ENCODE measurements at places on chromosomes 5 and 9.

DNA sequence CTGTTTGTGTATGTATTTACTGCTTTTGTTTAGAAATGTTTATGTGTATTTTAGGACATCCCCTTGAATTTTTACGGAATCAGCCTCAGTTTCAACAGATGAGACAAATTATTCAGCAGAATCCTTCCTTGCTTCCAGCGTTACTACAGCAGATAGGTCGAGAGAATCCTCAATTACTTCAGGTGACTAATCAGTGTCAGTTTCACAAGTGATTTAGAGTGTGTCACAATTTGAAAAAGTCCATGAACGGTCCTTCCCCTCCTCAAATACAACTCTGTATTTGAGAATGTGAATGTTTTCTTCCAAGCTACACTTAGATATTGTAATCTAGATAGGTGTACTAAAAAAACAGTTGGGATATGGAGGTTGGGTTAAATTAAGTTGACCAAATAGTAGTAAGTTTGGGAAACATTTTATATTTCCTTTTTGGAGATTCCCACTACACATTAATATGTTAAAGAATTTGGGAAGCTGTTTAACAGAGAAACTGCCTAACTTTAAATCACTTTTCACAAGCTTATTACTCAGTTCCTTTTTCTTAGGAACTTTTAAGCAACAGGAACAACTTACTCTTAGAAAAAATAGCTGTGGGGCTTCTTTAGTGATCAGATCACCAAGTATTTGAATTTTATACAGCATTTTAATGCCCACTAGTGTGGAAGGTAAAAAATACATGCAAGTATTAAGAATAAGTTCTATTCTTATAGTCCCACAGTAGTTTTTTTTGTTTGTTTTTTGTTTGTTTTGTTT is 40.9 kb downstream of the RAD23B start:
- DNase-seq = no peak

DNA sequence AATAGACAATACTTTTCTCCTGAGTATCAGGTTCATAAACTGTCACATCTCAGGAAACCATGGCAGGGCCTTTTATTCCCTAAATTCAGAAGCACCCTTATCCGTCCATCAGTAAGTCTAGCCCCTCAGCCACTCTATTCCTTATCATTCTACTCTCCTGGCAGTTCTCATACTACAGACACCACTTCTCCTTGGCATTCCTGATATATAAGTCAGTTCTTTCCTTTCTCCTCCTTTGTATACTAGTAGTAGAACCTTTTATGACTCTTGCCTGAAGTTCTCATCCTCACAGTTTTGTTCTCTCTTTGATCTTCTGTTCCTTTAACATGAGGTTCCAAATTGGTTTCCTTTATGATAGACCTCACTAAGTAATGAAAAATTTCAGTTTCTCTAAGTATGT is 29.3 kb downstream of the GRAMD2B start:
- DNase-seq = no peak

DNA sequence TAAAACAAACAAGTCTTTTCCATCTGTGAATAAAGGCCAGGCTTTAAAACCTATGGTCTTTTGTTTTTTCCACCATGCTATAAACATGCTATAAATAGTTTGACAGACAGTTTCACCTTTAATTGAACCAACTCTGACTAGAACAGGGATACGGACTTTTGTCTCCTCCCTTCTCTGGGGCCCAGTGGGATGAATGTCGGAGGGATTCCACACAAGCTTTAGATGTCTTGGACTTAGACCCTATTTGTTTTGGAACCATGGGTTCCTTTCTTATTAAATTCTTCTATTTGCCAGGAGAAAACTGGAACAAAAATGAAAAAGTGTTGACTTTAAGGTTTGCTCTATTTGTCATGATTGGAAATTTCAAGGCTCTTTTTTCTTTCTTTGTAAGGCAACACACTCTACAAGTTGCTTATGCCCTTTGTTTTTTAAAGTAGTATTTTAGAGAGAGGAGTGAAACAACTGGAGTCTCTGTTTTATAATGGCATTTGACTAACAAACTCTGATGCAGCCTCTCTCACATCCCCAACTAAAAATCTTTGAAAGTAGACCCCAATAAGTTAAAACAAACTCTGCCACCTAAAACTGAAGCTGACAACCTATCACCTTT is 145.3 kb downstream of the MLLT3 start:
- DNase-seq = no peak

DNA sequence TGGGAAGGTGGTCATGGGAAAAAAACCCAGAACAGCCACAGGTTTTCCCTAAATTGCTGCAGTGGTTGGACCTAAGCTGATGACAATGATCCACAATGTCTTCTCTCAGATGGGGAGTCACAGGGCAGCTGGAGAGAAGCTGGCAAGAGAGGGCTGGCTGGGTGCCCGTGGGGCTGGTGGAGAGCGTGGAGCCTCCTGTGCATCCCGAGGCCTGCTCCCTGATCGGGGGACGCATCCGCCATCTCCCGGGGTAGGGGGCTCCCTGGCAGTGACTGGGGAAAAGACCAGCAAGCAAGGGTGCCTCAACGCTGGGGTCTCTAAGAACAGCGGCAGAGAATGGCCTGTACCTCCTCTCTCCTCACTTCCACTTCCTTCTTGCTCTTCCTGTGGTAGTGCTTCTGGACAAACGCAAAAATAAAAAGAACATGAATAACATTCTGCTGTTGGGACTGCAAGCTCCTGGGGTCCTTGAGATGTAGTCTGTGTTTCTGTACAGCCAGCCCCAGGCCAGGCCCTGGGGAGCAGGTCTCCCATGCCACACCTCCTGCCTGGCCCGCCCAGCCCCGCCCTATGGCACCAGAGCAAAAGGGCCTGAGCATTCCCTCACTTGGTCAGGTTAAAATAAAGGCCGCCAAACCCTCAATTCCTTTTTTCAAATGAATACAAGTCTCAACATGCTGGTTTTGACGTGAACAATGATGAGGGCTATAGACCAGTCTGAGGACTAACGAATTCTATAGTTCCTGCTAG is 7.0 kb upstream of the MRNIP start:
- no peak for DNase-seq

- DNase-seq = no peak
Measured at GRCh38 chr5:82734347-82734746, 342.8 kb downstream of the TMEM167A start.

DNA sequence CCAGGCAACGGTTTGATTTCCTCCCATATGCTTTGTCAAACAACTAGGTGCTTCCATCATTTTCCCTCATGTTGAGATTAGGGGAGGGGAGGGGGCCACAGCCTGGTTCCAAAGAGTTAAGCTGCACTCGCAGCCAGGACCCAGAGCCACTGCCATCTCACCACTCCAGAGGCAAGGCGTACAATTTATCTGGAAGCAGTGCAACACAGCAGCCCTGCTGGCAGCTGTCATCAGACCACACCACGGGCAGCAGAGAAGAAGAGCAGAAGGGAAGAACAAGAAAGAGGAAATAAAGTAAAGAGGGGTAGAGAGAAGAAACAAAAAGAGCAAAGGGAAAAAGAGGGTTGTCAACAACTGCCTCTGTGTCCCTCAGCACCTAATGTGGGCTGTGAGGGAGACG is 38.9 kb downstream of the MED27 start:
- no peak for DNase-seq

DNA sequence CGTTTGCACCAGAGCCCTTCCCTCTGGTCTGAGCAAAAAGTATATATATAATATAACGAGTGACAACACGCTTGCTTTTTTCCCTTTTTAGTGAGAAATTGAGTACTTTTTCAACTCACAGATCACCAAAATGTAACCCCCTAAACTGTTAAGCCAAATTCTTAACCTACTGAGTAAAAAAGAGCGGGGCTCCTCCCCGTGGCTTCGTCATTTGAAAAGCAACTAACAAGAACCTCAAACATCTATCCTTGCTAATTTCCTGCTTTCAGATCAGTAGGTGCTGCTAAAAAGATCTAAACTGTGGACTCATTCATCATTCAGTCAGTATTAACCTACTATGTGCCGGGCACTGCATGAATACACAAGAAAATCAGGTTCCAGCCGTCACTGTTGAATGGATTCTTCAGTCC is 1.0 kb upstream of the PTBP3 start:
- DNase-seq = no peak

DNA sequence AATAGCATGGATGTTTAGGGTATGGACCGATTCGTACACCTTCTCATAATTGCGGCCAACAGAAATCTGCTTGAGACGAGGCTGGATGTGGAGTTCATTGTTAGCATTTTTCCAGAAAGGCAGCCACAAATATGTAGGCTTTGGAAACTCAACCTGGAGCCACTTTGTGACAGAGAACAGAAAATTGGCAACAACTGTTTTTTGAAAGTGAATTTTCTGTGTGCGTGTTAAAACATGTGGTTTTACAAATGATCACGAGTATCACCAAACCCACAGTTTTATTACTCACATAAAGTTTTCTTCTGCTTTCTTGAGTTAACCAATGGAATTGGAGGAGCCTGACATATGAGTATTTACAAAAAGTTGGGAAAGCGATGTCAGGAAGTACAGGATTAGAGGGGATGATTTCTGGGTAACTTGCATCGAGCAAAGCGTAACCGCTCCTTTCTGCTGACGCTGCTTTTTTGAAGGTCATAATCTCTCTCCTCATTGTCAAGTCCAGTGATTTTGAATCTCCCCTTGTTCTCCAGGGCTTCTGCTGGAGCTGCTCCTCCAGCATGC is 138.5 kb upstream of the TAF11L2 start:
- peak; percentile 95 for DNase-seq

DNA sequence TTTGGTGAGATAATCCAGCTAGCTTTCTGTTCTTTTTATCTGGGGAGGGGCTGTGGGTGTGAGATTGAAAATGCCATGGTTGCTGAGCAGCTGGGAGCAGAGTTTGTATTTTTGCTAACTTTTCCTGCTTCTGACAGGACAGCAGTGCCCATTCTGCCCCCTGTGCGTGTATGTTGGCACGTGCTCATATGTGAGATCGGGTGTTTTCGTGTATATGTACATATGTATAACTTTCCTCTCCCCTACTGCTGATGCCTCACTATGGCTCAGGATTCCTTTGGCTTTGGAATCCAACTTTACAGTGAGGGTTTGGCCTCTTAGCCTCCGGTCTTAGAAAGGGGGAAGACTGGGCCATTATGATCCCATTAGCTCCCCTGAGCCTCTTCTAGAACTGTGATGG is 38.3 kb downstream of the RGS3 start:
- DNase-seq = no peak

GRCh38 chr5:82174128-82174918 is 103.8 kb downstream of the RPS23 start:
- no peak for DNase-seq

- no peak for DNase-seq
Measured at GRCh38 chr9:75669721-75670120, 220.8 kb upstream of the PCSK5 start.

GRCh38 chr5:176574297-176574591 is 25.1 kb downstream of the CDHR2 start:
- no peak for DNase-seq

DNA sequence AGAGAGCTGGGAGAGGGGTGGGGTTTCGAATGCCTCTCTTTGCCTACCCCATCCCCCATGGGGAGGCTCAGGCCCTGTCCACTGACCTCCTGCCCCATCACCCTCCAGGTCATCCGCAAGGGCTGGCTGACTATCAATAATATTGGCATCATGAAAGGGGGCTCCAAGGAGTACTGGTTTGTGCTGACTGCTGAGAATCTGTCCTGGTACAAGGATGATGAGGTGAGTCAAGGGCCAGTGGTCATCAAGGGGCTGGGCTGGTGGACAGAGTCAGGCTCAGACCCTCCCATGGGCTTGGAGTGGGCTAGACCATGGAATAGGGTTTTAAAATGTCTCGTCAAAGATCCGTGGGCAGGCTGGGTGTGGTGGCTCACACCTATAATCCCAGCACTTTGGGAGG is 33.7 kb downstream of the GOLGA2 start:
- DNase-seq = no peak

- no peak for DNase-seq
Measured at GRCh38 chr5:119996128-119996527, 366.8 kb downstream of the FAM170A start.

GRCh38 chr5:2200261-2200950 is 317.7 kb upstream of the IRX4 start:
- no peak for DNase-seq

DNA sequence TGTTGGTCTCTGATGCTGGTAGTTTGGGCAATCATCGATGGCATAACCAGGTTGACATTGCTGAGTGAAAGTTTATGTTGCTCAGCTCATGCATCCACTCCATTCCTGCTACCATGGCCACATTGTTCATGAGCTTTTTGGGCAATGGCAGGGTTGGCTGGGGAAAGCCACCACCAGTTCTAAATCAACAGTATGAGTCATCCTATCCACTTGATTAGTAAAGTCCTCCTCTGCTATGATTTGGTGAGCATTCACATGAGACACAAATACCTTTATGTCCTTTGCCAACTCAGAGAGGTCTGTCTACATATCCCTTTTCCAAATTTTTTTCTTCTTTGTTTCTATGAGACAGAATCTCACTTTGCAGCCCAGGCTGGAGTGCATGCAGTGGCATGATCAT is 129.7 kb upstream of the FBN2 start:
- no peak for DNase-seq

DNA sequence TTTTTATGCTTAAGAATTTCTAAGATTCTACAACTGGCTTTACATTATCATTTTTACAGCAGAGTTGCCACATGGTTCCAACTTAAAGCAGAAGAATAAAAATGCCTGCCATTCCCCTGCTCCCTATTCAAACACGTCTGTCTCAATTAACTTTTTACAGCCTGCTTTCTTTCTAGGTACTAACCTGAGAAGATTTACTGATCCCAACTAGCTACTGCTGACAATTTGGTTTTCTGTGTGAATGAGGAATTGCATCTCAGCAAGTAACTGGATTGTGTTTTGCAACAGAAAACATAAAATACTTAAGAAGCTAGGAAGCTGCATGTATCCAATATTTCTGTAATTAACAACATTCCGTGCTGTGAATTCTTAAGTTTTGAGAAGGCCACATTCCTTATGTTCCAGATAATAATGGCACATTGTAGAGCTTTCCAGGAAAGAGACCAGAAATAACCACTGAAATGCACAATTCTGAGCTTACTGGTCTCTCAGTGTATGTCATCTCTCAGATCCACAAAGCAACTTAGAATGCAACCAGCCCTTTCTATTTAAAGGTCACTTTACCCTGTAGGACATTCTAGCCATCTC is 306.8 kb upstream of the NMUR2 start:
- DNase-seq = peak; percentile 37

GRCh38 chr9:127223810-127224177 is 40.8 kb upstream of the GARNL3 start:
- DNase-seq = no peak

DNA sequence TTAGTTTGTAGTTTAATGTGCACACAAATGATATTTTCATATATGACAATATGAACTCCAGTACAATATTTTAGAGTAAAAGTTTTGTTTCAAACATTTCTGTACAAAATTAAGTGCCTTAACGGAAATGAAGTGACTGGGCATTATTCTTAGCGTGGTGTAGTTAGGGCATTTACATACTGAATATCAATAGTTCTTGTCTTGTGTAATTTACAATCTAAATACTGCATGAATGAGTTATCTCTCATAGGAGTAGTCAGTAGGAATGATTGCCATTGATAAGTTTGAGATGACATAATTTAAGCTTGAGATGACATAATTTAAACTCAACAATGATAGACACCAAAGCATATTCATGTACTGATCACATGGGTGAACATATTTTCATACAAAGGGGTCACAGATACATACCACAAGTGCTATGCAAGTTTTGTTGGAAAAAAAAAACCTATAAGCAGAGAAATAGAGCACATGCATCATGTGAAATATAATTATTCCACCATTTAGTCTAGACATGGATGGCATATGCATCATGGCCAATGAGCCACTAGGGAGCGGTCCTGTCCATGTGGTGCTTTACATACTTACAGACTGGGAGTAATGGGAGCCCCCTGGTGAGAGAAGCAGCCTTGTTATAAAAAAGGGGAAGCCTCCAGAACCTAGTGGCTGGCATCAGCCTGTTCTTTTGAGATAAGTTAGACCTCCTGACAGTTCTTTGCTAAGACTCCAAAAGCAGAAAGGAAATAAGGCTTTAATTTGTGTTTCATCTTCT is 1523.9 kb downstream of the MAT2B start:
- no peak for DNase-seq
